ENCODE measurements at places on chromosomes 12 and 14.

GRCh38 chr14:89911010-89911919 lies 43.3 kb downstream of the EFCAB11 start:
- DNase-seq = no peak

DNA sequence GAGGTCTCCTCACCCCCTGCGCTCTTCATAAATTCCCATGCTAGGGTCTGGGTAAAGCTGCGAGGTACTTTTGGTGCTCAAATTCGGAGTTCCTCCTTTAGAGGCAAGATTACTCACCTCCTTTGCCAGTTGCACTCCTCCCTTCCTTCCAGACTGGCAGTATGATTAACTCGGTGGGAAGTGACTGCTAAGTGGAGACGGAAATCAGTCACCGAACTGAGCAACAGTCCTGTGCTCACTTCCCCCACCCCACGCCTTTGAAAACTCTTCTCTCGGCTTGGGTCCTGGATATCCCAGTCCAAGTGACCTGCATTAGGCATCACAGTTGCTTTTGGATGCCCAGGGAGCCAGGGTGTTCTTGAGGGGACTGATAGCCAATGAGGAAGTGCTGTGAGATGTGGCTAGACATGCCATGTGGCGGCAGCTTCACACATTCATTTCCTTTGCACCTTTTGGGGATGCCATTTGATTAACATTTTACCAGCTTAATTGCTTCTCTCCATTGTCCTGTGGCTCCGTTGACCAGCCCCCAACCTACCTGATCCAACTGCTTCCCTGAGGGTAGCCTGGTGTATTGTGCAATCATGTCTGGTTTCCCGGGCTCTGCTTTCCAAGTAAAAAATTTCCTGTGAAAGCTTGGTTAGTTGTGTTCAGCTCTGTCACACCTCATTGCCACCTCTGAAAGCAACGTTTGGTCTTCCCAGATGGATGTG lies 840 bp downstream of the PNP start:
- no peak for DNase-seq

DNA sequence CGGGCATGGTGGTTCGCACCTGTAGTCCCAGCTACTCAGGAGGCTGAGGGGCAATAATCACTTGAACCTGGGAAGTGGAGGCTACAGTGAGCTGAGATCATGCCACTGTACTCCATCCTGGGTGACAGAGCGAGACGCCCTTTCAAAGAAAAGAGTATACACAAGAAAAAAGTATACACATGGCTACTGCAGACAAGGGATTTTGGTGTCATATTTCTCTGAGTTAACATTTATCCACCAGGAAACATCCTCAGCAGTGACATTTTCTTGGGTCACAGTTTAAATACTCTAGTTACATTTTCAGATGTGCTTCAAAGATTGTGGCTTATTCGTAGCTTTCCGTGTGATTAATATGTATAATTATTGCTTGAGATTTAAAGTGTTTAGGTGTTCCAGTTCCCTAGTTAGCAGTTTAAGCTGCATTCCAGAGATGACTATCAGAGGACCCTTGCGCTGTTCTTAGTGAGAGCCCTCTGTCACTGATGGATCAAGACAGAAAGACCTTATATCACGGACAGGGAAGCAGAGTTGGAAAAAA lies 4.7 kb upstream of the PPP2R5E start:
- no peak for DNase-seq

DNA sequence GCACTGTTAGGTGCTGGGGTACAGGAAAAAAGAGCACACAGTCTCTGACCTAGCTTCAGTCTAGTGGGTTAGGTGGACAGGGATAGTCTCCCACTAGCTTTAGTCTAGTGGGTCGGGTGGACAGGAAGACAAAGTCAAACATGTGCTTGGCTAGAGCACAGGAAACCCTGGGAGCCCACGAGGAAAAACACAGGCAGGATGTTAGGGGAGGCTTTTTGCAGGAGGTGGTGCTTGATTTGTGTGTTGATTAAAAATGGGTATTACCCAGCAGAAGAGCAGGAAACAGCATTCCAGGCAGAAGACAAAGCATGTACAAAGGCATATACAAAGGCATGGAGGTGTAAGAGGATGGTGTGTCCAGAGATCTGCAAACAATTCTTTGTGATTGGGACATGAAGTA lies 23.3 kb downstream of the SLC38A2 start:
- DNase-seq = no peak

GRCh38 chr12:62618930-62619329 lies 152.3 kb downstream of the MON2 start:
- DNase-seq = no peak

Data from stimulated activated CD4-positive, alpha-beta T cell treated with anti-CD3 and anti-CD28 coated beads, Interleukin-1b, Interleukin-23, amount 100 ng/mL, for 1 hour (primary cell).